ENCODE measurements at places on chromosomes 2 and 18.

DNA sequence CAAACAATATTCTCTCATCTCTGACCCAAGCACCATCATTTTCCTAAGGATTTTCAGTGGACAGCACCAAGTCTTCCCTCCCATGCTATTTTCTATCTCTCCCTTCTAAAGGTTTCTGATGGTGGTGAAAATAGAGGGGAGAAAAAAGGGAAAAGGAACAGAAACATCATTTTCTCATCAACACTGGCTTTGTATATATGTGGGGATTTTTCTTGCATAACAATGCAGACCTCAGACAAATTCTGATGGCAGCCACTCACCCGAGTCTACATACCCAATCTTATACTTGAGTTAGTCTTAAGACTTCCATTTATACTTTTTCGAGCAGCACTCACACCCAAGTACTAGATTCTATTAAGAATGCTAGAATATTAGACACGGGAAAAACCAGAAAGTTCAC is 95.8 kb downstream of the TMEM163 start:
- DNase-seq = no peak

DNA sequence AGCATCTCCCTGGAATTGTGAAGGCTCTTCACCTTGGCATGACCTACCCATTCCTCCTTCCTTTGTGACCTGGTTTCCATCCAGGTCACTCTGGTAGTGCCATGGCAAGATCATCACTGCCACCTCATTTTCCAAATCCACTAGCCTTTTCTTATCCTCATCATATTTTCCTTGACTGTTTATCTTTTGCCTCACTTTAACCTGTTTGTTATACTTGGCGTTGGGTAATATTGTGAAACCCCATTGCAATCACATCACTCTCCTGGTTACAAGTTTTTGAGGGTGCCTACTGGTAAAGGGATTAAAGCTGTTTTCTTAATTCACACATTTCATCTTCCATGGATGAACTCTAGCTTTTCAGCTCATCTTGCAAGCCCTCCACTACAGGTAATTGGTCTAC is 39.1 kb upstream of the IGFBP2 start:
- DNase-seq = no peak

DNA sequence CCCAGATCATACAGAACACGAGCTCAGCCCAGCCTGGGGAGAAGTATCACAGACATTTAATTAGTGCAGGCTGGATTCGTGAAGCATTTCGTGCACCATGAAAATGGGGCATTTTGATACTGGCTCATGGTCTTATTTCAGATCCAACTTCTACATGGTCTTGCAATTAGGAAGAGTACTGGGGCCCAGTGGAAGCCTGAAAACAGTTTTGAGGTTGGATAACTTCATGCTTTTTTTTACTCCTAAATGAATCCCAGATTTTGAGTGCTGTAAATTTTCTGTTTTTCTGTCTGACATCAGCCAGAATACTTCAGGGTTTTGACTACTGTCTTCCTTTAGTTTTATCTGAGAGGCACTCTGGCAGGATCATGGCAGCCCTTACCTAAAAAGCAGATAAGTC is 160.1 kb downstream of the GFPT1 start:
- no peak for DNase-seq

DNA sequence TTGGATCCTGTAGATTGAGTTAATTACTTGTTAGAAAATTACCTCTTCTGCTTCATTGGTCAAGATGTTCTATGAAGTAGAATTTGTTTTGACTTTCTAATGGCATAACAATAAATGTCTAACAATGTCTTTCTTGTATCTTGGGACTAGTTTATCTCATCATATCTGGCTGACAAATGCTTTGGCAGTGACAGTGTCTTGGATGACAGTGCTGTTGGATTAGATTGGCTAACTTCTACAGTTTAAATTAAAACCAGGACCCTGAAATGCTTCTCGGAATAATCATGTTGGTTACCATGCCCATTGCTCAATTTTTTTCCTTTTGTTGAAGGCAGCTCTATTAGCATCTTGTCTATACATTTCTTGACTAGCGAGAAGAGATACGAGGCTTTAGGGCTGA is 176.9 kb downstream of the PARD3B start:
- no peak for DNase-seq

- DNase-seq = no peak
Measured at GRCh38 chr2:100281521-100282438, 40.5 kb downstream of the LONRF2 start.

DNA sequence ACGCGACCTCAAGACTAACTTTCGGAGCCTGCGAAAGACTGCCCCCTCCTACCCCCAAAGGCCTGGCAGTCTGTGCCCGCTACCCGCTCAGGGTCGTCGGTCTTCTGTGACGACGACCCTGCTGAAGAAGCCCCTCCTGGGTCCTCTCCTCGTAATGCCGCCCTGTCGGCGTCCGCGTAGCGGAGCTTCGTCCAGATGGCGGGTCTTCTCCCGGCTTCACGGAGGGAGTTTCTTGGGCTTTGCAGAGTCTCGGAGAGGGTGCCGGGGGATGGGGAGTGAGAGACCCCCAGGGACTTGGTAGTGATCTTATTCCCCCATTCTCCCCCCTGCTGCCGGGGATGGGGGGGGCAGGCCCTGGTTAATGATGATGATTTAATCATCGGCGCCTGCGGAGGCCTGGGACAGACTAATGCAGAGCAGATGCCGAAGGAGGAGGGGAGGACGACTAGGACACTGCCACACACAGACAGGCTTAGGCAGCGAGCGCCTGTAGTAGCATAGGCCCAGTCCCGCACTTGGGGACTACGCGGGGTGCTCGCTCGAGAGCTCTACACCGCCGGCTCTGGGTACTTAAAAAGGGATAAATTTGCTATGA is 528 bp upstream of the PCGF1 start:
- no peak for DNase-seq

GRCh38 chr2:135064149-135064548 is 12.1 kb downstream of the RAB3GAP1 start:
- no peak for DNase-seq

GRCh38 chr2:176508374-176508773 is 239.1 kb downstream of the MTX2 start:
- no peak for DNase-seq
